HFF-Myc (cell line): ENCODE measurements at places on chromosomes 12 and 14.
A peak's percentile ranks its signal among the peaks of the same experiment; 100 is the strongest.

GRCh38 chr12:48285751-48286650, 64.7 kb downstream of the ZNF641 start:
- no peak for DNase-seq

GRCh38 chr12:6187948-6188793, 12.0 kb upstream of the CD9 start:
- no peak for DNase-seq

DNA sequence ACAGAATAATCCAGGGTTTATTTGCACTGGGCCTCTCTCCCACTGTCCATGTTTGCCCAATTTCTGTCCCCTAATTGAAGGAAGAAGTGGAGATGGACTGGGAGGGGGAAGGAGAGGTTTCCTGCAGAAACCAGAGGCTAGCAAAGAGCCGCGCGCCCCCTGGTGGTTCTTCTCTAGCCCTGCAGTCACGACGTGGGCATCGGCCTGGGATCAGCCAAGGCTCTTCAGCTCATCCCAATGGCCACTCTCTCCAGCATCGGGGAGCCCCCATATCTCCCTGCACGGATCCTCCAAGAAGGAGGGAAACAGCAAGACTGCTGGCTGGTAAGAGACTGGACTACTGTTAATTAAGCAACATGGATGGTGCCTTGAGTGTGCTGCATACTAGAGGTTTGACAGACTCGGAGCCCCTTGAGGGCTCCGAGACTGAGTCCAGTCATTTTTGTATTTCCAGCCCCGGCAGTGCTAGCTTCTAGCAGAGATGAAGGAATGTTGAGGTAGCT, 18.7 kb downstream of the ZBTB39 start:
- DNase-seq = peak; percentile 29

DNA sequence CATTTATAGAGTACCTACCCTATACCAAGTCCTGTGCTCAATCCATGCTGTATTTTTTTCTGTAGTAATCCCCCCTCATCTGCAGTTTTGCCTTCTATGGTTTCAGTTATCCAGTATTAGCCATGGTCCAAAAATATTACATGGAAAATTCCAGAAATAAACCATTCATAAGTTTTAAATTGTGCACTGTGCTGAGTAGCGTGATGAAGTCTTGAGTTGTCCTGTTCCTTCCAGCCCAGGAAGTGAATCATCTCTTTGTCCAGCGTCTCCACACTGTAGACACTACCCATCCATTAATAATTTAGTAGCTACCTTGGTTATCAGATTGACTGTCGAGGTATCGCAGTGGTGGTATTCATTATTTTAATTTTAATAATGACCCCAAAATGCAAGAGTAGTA, 54.2 kb downstream of the SUDS3 start:
- no peak for DNase-seq

DNA sequence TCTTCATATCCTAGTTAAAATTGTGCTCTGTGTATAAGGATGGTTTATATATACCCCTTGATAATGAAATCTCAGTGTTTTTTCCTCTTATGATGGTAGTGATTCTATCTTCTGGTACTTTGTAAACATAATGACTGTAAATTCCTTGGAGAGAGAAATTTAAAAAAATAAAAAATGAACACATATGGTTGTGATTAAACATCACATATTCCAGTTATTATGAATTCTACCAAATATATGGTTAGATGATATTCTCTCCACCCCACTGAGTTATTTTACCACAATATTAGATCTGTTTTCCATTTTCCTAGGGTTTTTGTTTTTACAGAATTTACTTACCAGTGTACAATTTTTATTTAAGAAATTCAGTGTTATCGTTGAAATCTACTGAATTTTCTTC, 481.9 kb upstream of the NOVA1 start:
- DNase-seq = no peak

DNA sequence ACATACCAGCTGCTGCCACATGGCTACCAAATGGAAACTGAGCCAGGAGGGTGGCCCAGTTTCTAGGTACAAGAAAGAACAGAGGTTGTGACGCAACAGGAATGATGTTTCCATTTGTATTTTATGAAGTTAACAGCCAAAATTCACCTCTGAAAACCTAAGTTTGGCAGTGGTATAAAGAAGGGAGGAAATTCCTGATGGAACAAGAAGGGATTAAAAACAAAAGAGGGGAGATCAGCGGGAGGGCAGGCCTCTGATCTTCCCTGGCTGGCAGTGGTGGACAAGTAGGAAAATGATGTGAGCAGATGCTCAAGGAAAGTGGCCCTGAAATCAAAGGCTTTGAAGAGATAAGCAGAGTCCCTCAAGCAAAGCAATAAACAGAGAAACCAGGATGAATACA, 47.3 kb upstream of the BCL2L14 start:
- DNase-seq = no peak

- no peak for DNase-seq
Observed at GRCh38 chr14:95072310-95072905, 84.9 kb downstream of the DICER1 start.

- DNase-seq = no peak
Observed at GRCh38 chr12:19033244-19033643, 96.3 kb upstream of the PLEKHA5 start.

GRCh38 chr14:97283426-97283825, 486.2 kb downstream of the VRK1 start:
- DNase-seq = no peak

- DNase-seq = no peak
Observed at GRCh38 chr14:63707216-63707615, 20.6 kb downstream of the SGPP1 start.

- DNase-seq = no peak
Observed at GRCh38 chr12:99431203-99431602, 216.3 kb upstream of the GARIN6 start.

- no peak for DNase-seq
Observed at GRCh38 chr12:45730084-45730347, 510 bp downstream of the ARID2 start.

GRCh38 chr12:88810806-88811205, 230.5 kb upstream of the KITLG start:
- no peak for DNase-seq

- DNase-seq = no peak
Observed at GRCh38 chr14:57261604-57262003, 7.1 kb downstream of the EXOC5 start.
